ENCODE measurements at places on chromosomes 4 and X.

DNA sequence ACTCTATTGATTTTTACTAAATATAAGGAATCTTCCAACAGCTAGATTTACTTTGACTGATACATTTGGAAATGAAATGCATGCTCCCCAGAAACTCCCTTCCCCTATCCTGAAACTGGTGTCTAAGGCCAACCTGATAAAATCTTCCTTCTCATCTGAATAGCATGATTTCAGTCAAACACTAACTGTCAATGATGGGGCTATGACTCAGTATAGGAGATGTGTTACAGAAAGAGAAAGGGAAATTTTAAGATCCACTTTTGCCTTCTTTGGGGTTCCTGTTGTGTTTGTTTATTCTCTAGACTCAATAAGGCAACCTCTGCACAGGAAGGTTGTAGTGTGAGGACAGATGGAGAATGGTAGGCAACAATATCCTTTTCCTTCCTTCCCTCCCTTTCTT lies 160.7 kb downstream of the MOSPD2 start:
- DNase-seq = no peak

- DNase-seq = no peak
Measured at GRCh38 chr4:158446106-158446505, 75.6 kb upstream of the RXFP1 start.

DNA sequence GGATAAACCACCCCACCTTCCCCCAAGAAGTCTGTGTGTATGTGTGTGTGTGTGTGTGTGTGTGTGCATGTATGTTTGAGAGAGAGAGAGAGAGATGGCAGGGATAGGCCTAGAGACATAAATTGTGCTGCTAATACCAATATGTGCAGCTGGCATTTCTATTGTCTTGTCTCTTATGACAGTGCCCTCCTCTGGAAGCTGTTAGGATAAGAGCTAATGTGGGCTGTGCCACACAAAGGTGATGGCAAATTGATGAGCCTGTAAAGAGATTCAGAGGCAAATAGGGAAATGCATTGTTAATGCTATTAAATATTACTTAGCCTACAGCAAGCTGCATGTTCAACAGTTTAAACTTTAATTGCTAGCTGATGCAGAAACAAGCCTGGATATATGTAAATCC lies 332.0 kb downstream of the NKX6-1 start:
- DNase-seq = no peak

DNA sequence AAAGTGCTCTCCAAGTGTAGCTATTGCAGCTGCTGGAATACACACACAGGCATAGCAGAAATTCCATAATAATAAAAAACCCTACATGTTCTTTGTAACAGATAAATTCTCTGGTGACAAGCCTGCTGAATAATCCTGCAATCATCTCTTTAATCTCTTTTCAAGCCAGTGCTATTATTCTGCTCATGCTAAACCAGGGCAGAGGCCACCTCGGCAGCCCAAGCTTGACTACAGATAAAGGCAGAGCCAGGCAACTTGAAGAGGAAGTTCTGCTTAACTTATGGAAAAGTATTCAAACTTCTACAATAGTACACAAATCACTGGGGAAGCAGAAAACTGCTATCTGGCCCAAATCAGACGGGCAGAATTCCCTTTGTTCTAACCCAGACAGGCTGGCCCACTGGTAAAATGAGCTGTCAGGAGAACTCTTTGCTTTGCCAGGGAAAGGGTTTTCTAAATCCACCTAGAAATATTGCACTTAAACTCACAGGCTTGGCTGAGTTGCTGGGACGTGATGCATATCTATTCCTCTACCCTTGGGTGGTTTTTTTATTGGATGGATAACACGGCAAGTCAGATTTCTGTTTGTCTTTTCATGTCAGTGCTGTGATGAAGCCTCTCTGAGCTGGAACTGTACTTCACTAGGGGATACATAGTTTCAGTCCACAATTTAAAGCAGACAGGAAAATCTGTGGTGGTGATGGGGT lies 70.5 kb downstream of the GATB start:
- no peak for DNase-seq

- no peak for DNase-seq
Measured at GRCh38 chrX:53682885-53683555, 3.5 kb downstream of the HUWE1 start.

- DNase-seq = no peak
Measured at GRCh38 chr4:43757147-43757546, 691.5 kb downstream of the KCTD8 start.

DNA sequence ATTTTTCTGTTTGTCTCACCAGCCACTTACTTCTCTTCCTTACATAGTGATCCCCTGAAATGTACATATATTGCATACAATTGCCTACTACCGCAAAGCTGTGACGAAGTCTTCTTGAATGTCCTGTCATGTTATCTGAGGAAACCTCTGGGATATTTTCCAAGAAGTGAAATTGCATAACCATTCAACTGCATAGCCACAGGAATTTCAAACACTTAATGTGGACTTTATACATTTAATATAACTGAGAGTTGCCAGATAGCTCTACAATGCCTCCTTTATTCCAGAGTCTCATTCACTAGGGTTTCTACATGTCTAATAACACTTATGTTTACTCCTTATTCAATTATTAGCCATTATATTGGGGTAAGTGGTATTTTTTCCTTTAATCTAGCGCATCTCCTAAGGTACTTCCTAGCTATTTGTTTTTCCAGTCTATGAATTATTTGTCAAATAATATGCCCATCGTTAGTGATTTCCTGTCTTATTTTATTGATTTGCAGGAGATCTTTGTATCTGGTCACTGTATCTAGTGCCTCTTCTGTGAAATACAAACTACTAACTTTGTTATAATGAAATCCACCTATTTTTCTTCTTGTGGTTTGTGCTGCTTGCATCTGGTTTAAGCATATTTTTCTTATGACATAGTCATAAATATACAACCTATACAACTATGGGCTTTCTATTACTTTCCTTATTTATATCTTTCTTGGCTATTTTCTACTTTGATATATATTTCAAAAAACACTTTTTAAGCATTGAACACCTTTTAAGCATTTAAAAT lies 69.2 kb upstream of the GRID2 start:
- DNase-seq = peak; percentile 1

DNA sequence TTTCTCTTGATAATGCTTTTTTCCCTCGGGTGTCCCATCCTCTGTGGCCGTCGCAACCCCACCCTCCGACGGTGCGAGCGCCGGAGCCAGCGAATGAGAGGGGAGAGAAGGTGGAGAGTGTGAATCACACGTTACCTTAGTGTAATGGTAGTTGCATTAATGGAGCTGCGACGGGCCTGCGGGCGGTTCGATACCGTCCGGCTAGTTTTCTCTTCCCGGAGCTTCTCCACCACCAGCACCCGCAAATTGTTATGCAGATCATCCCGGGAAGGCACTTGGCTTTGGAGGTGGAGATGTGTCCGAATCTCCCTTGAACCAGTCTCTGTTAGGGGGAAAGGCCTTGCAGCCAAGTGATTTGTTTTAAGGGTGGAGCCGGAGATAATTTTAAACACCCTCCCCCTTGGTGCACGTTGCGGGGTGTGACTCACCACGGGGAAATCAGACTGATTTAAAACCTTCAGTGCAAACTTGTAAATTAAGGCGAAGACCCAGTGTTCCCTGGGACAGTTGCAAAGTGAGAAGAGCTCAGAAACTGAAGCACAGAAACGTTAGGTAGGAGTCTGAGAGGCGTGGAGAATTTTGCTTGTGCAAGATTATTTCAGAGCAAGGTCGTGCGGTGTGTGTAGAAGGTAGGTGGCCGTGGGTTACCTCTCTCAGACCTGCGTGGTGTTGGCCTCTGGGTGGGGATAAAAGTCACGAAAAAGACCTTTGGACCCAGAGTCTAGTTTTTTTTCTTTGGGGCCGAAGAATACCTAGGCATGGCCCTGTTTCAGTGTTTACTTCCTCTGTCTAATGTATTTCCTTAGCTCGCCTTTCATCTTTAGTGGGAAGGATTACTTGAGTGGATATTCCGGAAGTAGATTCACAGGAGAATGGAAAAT lies 1.3 kb downstream of the AFF1 start:
- peak; percentile 21 for DNase-seq

GRCh38 chr4:72665171-72665968 lies 96.3 kb upstream of the ADAMTS3 start:
- no peak for DNase-seq

- peak; percentile 51 for DNase-seq
Measured at GRCh38 chr4:15656038-15656470, 897 bp upstream of the FBXL5 start.
